ENCODE measurements at places on chromosomes 2 and 18.

DNA sequence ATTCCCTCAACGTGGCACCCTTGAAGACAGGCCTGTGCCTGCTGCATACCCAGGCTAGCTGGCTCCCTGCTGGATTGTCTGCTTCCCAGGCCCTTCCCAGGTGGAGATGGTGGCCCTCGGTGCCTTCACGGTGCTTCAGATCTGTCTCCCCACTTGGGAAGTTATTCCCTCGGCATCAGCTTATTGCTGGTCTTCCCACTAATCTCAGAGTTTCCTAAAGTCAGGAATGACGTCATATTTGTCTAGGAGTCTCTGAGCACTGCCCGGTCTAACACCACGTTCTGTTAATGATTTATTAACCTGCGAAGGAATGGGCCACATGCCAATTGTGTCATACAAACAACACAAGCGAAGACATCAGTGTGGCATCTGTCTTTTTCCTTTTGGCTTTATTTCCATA lies 269.8 kb upstream of the ID2 start:
- no peak for DNase-seq

DNA sequence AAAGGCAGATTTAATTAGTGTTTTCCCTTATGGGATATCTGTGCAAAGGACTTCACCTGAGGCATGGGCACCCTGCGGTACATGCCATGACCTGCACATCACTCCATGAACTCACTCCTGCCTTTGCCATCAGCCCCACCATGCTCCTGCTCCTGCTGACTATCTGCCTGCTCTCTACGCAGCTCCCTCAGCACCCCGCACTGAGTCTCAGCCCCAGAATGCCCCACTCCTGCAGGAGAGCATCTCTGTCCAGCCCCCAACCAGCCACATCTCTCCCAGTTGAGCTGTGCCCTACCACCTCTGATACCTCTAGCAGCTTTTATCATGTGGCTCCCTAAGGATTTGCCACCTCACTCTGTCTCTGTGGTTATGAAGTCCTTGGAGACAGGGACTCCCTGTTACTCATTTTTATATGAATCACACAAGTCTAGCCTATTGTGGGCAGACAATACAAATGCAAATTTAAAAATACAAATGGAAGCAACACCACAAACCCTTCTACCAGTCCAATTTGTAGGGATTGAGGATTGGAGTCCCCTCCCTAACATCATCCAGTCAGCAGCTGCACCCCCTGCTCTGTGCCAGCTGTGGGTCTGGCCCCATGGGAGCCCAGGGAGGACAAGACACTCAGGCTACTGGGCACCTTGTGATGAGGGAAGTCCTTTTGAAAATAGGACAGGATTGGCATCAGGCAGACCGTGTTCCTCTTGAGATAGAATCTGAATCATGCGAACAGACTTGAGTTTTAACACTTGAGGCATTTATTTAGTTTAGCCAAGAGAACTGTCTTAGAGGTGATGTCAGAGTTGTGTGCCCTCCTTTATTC lies 689.6 kb upstream of the HS6ST1 start:
- DNase-seq, result no peak

GRCh38 chr2:13240061-13240460 lies 523.3 kb downstream of the TRIB2 start:
- DNase-seq, result no peak

DNA sequence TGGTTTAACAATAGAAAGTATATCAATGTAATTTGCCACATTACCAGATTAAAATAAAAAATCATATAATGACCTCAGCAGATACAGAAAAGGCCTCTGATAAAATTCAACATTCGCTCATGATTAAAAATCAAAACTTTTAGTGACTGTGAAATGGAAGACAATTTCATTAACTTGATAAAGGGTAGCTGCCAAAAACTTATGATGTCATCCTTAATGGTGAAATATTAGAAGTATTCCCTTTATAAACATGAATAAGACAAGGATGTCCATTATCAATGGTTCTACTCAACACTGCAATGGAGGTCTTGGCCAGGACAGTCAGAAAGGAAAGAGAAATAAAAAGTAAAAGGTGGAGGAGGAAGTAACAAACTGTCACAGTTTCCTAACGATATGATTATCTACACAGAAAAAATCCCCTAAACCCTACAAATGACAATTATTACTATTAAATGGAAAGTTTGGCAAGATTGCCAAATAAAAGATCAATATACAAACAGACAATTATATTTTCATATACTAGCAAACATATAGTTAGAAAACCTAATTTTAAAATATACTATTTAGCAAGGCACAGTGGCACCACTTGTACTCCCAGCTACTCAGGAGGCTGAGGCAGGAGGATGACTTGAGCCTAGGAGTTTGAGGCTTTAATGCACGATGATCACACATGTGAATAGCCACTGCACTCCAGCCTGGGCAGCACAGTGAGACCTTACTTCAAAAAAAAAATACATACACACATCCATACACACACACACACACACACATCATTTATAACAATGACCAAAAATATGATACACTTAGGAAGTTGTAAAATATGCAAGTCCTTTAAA lies 12.8 kb downstream of the METTL8 start:
- DNase-seq, result no peak

DNA sequence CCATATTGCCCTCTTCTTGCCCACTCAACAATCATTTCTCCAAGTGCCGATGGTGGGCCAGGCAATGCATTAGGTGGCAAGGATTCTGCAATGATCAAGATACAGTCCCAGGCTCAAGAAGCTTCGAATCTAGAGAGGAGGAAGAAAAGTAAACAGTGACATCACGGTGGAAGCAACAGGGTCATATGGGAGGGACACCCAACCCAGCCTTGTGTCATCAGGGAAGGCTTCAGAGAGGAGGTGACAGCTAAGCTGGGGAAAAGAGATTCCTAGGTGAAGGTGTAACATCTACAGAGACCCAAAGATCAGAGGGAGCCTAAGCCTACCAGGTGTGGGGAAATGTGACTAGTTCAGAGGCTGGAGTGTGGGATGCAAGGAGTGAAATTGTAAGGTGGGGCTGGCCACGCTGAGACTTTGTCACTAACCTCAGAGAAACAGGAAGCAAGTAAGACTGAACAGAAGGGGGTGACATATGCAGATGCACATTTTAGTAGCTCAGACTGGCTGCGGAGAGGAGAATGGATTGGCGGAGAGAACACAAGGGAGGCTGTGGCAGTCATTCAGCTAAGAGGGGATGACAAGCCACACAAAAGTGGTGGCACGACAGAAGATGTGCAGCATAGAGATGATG lies 104.9 kb downstream of the ANKRD44 start:
- no peak for DNase-seq

GRCh38 chr2:124025171-124025580 lies at the start of gene CNTNAP5:
CNTNAP5 (plus strand) TSS chr2:124025287; CDS start chr2:124025651, 364 bp downstream.
- DNase-seq, result no peak

GRCh38 chr2:1227274-1227900 lies 185.9 kb upstream of the TPO start:
- no peak for DNase-seq

DNA sequence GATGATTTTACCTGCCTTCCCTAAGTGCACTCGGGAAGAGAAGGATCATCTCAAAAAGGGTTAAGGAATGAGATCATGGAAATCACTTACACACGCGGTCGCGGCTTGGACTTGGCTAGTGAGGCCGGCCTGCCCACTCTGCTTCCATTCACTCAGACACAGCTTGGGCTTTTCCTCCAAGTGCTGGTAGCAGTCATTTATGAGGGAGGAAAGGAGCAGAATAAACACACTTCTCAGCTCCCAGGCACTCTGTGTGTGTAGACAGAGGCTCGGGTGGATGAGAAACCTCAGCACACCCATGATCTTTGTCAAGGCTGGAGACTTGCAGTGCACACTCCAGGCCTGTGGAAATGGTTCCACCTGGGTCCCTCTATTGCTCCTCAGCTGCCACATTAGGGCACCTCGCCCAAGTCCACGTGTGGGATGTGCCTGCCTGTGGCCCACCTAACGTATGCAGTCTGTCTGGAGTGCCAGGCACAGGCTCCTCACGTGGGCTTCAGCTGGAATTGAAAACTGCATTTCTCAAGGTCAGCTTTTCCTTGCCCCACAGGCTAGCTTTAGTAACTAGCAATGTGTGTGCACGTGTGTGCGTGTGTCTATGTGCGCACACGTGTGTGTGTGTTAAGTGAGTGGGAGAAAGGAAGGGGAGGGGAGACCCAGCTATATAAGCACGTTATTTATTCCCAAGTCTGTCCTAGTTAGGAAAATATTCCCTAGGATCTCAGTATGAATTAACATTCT lies 288.4 kb downstream of the SOX11 start:
- no peak for DNase-seq

- no peak for DNase-seq
Observed at GRCh38 chr18:7830468-7830867, 263.4 kb downstream of the PTPRM start.

DNA sequence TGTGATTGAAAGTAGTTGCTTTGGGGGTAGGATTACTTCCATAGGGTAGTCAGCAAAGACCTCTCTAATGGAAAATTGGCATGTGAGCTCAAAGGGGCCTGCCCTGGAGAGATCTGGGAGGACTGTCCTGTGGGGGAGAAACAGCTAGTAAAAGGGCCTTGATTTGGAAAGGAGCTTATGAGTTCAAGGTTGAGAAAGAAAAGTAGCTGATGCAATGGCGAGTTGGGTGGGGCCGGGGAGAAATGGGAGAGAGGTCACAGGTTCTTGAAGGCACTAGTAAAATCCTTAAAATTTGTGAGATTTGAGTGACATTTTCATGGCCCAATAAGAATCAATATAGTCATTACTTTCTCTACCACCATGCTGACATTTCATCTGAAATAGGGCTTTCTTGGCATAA lies 82.0 kb upstream of the CCDC195 start:
- DNase-seq, result no peak

GRCh38 chr2:2123238-2123637 lies 207.8 kb downstream of the MYT1L start:
- no peak for DNase-seq

GRCh38 chr18:24540896-24541295 lies 80.5 kb downstream of the HRH4 start:
- no peak for DNase-seq

DNA sequence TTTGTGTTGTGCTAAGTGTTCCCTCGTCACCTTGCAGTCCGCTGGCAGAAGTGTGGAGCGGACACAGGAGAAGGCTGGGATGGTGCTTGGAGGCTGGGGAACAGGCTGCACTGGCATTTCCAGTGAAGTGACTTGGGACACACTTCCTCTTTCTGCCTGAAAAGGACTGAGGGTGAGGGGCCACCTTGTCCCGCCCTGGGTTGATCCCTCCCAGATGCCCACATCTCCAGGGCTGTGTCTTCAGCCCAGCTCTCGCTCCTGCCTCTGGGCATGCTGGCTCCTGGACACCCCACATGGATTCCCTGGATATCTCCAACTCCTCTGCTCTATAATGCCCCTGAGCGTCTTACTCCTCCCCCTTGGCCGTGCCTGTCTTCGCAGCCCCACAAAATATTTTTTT lies 412.6 kb downstream of the PTPRM start:
- no peak for DNase-seq

DNA sequence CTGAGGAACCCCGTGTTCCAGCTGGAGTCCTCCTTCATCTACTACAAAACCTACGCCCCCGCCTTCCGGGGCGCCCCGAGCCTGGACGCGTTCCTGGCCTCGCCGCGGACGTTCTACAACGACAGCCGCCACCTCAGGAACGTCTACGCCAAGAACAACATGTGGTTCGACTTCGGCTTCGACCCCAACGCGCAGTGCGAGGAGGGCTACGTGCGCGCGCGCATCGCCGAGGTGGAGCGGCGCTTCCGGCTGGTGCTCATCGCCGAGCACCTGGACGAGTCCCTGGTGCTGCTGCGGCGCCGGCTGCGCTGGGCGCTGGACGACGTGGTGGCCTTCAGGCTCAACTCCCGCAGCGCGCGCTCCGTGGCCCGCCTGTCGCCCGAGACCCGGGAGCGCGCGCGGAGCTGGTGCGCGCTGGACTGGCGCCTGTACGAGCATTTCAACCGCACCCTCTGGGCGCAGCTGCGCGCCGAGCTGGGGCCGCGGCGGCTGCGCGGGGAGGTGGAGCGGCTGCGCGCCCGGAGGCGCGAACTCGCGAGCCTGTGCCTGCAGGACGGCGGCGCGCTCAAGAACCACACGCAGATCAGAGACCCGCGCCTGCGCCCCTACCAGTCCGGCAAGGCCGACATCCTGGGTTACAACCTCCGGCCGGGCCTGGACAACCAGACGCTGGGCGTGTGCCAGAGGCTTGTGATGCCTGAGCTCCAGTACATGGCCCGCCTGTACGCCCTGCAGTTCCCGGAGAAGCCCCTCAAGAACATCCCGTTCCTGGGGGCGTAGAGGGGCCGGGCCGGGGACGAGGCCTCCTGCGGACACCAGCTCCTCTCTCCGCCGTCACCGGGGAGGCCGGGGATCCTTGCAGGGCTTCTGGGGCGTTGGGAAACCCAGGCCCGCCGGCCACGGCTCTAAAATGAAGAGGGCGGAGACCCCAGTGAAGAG lies 5.3 kb upstream of the NEU4 start:
- DNase-seq, result no peak

GRCh38 chr2:12106440-12107080 lies 360.1 kb downstream of the LPIN1 start:
- no peak for DNase-seq

- no peak for DNase-seq
Observed at GRCh38 chr2:36277146-36277808, 78.3 kb upstream of the CRIM1 start.

DNA sequence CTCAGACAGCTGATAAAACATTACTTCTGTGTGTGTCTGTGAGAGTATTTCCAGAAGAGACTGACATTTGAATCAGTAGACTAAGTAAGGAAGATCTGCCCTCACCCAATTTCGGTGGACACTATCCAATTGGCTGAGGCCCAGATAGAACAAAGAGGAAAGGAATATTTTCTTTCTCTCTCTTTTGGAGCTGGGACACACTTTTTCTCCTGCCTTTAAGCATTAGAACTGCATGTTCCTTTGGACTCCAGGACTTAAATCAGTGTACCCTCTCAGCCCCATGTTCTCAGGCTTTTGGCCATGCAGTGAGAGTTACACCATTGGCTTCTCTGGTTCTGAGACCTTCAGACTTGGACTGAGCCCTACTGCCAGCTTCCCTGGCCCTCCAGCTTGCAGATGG lies 3.3 kb upstream of the SRBD1 start:
- DNase-seq, result no peak

DNA sequence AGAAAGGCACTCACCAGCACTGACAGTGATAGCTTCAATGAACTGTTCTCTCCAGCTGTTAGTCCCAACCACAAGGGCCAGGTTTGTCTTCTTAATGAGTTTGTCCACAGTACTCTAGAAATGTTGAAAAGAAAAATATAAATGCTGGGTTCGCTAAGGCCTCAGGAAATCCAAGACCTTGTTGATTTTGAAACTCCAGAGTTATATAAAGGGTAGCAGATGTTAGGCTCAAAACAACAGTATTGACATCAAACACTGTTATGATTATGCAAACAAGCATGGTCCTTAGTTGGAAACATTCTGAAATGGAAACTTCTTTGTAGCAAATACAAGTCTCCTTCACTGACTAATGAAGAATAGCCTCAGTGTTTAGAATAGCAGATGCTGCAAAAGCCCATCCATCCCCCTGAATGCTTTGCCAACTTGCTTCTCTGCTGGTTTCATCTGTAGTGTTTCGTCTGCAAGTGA lies 291.1 kb downstream of the SLC8A1 start:
- no peak for DNase-seq

- no peak for DNase-seq
Observed at GRCh38 chr2:23541503-23542229, 156.7 kb downstream of the KLHL29 start.

- no peak for DNase-seq
Observed at GRCh38 chr2:166384774-166385173, 9.0 kb upstream of the SCN9A start.

GRCh38 chr2:170243118-170243837 lies 65.3 kb downstream of the MYO3B start:
- no peak for DNase-seq

Data from stimulated activated CD8-positive, alpha-beta memory T cell treated with anti-CD3 and anti-CD28 coated beads, Interleukin-15, amount 100 ng/mL, for 1 hour (primary cell).